Endothelial cell of umbilical vein (primary cell): ENCODE measurements at places on chromosomes 16 and 17. TPM values are rescaled to one million over a fixed set of nuclear protein-coding genes. Genes with fewer than 3 reads are reported as not detected.

The HOXB13 gene
- total RNA-seq, result not detected in 2 replicates

The OR1F1 gene
- total RNA-seq, result not detected in 2 replicates

The SYCE1L gene
- 13.7 and 28.6 TPM in 2 replicates for total RNA-seq

The WDR90 gene
- 50.0 and 51.8 TPM in 2 replicates for total RNA-seq

The CCL8 gene
- total RNA-seq, result not detected in 2 replicates

The GABARAPL2 gene
- total RNA-seq, result 77.9 and 82.5 TPM in 2 replicates

The PDK2 gene
- 17.4 and 21.3 TPM in 2 replicates for total RNA-seq

The WNK4 gene
- total RNA-seq, result 1.9 TPM in 2 replicates

The DNASE1L2 gene
- total RNA-seq, result 1.0 and 1.2 TPM in 2 replicates

The TNFRSF13B gene
- not detected in 2 replicates for total RNA-seq
